ENCODE measurements at places on chromosomes 5 and 9. TPM values are rescaled to one million over a fixed set of nuclear protein-coding genes. Genes with fewer than 3 reads are reported as not detected.

KIF24 gene
- polyA plus RNA-seq, result 5.5 TPM

RANBP3L gene
- 2.8 TPM for polyA plus RNA-seq

WDR55 gene
- polyA plus RNA-seq, result 20.5 TPM

ARID3C gene
- polyA plus RNA-seq, result not detected

AQP7 gene
- polyA plus RNA-seq, result 2.2 TPM

CD72 gene
- polyA plus RNA-seq, result 2.9 TPM

CATSPER3 gene
- polyA plus RNA-seq, result 0.95 TPM

MSX2 gene
- 1.1 TPM for polyA plus RNA-seq

INSL6 gene
- polyA plus RNA-seq, result 0.51 TPM

BSPRY gene
- polyA plus RNA-seq, result 6.7 TPM

SPATA6L gene
- polyA plus RNA-seq, result 4.8 TPM

TPRN gene
- polyA plus RNA-seq, result 11.1 TPM

LOX gene
- 34.2 TPM for polyA plus RNA-seq

FKTN gene
- polyA plus RNA-seq, result 26.5 TPM

- peak; percentile 80 for DNase-seq
Observed at GRCh38 chr5:16886366-16886736, 49.7 kb downstream of the MYO10 start.

DNA sequence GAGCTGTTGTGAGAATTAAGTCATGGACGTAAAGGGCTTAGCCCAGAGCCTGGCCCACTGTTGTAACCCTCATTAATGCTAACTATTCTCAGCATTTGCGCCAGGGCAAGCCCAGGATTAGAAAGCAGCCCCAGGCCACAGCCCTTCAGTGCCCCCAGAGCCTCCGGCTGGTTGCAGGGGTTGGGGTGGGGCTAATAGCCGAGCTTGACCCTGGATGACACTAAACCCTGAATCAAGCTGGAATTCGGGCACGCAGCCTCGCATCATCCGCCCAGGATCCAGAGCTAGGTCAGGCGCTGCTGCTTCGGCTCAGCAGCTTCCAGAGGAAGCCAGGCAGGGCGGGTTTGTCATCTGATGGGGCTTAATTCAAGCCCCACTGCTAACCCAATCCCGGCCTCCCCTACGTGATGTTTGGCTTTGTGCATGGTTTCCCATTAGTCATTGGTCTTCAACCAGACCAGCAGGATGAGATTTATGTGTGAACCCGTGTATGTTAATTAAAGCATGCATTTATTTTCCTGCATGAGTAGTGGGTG lies 1.2 kb upstream of the MEGF9 start:
- DNase-seq, result no peak

- no peak for DNase-seq
Observed at GRCh38 chr5:92885950-92886349, 695.1 kb downstream of the NR2F1-AS1 start.

GRCh38 chr5:159130871-159131270 lies 31.2 kb upstream of the EBF1 start:
- no peak for DNase-seq

- DNase-seq, result no peak
Observed at GRCh38 chr5:179296150-179296821, 49.0 kb downstream of the ADAMTS2 start.

DNA sequence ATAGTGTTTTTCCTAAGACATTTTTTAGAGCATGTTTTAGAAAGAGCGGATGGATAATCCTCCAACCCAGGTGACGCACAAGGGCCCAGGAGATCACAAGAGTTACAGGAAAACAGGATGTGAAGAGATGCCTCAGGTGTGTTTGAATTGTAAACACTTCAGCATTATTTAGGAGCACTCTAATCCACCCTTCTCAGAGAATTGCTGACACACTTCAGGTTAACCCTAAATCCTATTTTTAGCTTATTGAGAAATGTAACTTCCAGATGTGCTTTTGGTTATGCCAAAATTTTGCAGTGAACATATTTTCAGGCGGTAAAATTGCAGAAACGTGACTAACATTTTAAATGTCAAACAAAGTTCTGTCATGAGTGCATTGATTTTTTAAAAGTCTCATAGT lies 755.4 kb upstream of the CTNND2 start:
- DNase-seq, result no peak

DNA sequence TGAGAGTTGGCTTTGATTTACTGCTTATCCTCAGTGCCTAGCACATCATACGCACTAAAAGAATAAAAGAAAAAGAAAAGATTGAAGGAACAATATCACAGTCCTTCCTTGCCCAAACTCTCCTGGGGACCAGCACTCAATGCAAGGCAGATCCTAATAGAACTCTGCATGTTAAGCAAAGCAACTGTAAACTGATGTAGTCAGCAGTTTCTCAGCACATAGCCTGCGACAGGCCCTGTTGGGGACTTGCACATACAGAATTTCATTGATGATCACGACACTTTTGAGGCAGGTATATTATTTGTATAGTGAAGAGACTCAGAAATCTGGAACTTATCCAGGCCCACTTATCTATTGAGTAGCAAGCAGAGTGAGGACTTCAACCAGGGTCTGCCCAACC lies 15.4 kb downstream of the NIPAL4 start:
- no peak for DNase-seq

DNA sequence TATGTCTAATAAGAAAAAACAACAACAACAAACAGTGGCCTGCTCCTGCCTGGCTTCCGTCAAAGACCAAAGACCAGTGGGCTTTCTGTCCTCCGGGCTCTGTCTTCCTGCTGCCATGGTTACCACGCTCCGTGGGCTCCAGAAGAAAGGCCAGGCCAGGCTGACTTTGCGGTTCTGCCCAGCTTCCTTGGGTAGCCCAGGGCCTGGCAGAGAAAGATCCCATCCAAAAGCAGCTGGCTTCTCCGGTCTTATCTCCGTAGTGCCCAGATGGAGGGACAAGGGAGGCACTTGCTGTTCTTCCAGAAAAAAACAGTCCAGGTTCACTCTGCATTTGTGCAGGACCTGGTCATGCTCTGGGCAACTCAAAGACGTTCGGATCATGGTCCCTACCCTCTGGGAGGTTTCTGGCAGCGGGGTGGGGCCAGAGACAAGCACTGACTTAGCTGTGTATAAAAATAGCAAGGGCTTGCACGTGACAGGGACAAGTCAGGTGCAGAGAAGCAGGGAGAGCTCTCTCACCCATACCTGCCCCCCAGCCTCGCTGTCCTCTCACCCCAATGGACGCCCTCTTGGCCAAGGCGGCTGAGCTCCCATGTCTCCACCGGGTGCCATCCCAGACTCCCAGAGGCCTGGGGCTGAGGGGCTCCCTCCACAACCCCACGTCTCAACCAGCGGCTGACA lies 212.2 kb downstream of the C9orf50 start:
- DNase-seq, result no peak

- DNase-seq, result no peak
Observed at GRCh38 chr9:15764131-15764530, 211.3 kb downstream of the CCDC171 start.

DNA sequence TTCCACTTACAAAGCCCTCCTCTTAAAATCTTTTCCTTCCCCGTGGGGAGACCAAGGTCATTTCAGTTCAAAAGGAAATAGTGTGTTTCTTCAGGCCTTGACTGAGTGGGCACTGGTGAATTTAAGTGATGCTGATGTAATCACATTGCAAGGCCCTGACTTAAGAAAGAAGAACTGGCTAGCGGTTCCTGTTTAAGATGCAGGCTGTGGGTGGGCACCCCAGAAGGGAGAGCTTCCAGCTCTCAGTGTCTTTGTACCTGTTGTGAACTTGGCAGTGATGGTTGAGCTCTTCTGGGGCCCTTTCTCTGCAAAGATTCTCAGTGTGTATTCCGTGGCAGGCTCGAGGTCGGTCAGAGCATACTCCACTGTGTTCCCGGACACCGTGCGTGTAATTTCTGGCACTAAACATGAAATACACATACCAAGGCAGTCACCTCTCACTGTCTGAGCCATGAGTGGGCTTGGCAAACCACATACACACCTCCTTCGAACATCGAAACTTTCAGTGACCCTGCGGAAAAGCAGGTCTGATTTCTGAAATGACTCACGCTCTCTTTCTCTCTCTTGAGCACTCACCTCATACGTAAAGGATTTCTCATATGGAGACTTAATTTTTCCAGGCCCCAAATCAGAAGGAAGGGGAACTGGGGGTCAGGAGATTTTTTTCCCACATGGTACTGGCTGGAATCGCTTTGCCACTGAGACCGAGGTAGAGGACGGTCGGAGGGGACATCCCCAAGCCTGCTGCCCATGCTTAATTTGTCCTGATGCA lies 81.9 kb downstream of the TNC start:
- DNase-seq, result no peak

DNA sequence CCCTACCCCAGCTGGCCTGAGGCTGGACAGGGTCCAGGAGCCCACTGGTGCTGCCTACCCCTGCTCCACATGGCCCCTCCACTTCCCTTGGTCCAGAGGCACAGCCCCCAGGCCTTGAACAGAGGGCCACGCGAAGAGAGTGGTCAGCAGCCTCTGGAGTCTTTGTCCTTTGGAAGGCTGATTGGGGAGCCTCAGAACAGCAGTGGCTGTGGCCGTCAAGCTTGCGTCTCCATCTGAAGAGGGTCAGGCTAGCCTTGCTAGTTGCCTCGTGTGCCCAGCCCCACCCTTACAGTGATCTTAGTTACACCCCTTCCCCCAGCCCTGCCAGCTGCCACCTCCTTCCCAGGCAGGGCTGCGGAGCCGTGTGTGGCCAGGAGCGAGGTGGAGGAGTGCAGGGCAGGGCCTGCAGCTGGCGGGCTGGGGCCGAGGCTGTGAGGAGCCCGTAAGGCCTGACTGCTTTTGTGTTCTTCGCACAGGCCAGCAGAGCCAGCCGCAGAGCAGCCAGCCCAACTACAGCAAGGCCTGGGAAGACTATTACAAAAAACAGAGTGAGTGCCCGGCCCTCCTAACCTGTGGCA lies 30.1 kb upstream of the PRDM12 start:
- DNase-seq, result no peak

GRCh38 chr5:53092242-53092641 lies 17.3 kb downstream of the MOCS2 start:
- no peak for DNase-seq

DNA sequence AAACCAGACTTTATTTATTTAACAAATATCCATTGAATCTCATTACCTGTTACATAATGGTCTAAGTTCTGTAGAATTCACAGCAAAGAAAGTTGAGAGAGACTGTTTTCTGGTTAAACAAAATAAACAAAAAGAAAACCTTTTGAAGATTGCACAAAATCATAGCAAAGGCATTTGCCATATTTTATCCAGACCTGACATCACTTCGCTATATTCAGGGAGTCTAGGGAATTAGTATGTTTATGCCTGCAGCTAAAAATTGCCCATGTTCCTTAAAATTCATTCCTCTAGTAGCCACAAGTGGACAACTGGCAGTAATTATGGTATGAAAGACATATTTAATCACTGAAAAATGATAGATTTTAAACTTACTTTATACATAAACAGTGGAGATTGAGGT lies 577.0 kb upstream of the DAB2 start:
- DNase-seq, result no peak

DNA sequence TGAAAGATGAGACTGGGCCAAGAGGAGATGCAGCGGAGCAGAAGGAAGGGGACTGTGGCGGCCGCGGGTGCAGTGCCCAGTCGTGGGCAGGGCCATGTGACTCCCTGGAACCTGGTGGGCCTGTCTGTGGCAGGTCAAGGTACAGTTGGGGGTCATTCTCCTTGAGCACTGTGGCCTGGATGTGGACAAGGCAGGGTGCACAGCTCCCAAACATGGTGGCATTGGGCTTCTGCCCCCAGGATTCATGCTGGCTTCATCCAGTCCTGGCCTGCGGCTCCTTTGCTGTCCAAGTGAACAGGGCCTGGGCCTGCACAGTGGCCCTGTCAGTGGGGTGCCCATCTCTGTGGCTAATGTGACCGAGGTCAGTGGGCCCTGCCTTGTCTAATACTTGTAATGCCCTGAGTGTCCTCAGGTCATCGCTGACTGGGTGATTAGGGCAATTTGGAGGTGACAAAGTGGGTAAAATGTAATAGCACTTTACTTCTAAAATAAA lies 39.9 kb downstream of the CEP72 start:
- no peak for DNase-seq

GRCh38 chr5:173290477-173291131 lies 37.6 kb downstream of the STC2 start:
- DNase-seq, result no peak

GRCh38 chr5:97844797-97845196 lies 661.8 kb upstream of the RIOK2 start:
- no peak for DNase-seq

DNA sequence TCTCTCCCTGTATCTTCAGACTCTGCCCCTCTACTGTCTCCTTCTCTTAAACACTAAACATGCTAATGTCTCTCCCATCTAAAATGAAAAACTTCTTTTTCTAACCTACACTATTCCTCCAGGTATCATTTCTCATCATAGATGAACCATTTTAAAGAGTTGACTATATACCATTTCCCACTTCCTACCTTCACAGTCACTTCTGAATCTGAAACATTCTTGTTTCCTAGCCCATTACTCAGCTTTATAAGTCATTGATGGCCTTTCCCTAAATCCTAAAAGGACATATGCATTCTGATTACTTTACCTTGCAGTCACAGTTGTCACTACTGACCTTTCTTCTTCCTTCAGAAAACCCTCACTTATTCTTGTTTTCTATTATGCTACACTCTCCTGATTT lies 118.2 kb downstream of the SSBP2 start:
- DNase-seq, result no peak

Data from right lung (tissue), 10 donors.